PC-3 (cell line): ENCODE measurements at places on chromosomes 7 and 10. TPM values are rescaled to one million over a fixed set of nuclear protein-coding genes. Genes with fewer than 3 reads are reported as not detected.

GRCh38 chr10:75165684-75166622, 44.6 kb upstream of the VDAC2 start:
- H3K4me3 ChIP-seq: no peak overlapping the region
- H3K27me3 ChIP-seq: no peaks in the 10 kb centered on the region
- no peaks in the 10 kb centered on the region for H3K4me1 ChIP-seq
- no peak for DNase-seq
- no peak overlapping the region for H3K27ac ChIP-seq

DNA sequence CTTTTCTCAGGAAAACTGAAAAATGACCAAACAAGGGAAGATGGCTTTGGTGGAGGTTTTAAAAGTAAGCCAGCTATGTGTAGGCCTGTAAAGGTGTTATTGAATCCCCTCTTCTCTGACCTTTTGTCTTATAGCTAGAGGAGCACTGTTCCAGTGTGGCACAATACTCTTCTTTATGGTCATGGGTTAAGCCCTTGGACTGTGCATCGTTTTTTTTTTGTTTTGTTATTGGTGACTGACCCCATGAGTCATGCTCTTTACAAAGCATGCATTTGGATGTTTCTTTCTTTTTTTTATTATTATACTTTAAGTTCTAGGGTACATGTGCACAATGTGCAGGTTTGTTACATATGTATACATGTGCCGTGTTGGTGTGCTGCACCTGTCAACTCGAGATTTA, 19.6 kb upstream of the FAM25A start:
- H3K4me1 ChIP-seq: 0 out of 2 replicates have a peak, but pooled peaks cover 3% of the 10 kb centered on the region
- H3K36me3 ChIP-seq: no peaks in the 10 kb centered on the region
- H3K27ac ChIP-seq: no peak overlapping the region
- no peak overlapping the region for H3K4me3 ChIP-seq
- H3K27me3 ChIP-seq: no peaks in the 10 kb centered on the region
- DNase-seq: peak; percentile 19

DNA sequence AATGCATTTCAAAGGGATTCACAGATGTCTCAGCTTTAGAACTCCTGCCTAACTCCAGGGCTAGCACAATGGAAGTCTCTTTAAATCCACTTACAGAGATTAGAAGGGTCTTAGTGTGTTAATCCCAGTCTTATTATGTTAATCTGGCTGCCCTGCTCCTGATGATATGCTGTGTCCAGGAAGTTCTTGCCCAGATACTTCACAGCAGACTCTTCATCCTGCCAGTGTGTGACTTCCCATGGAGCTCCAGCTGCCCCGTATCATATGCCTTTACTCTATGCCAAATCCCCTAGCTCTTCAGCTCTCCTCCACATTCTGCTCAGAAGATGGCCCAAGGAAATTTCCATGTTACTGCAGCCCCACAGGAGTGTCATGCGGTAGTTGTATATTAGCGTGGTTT, 533.8 kb downstream of the GALNT17 start:
- DNase-seq: no peak
- no peaks in the 10 kb centered on the region for H3K36me3 ChIP-seq
- no peaks in the 10 kb centered on the region for H3K27me3 ChIP-seq
- H3K4me3 ChIP-seq: no peak overlapping the region

GRCh38 chr7:69722843-69723242, 124.6 kb downstream of the AUTS2 start:
- no peak overlapping the region for H3K4me3 ChIP-seq
- no peaks in the 10 kb centered on the region for H3K36me3 ChIP-seq
- H3K4me1 ChIP-seq: no peaks in the 10 kb centered on the region
- no peak for DNase-seq
- no peak overlapping the region for H3K27ac ChIP-seq
- H3K27me3 ChIP-seq: no peaks in the 10 kb centered on the region

The XRCC2 gene
- total RNA-seq: 13.6 and 18.7 TPM in 2 replicates

The ELAPOR2 gene
- total RNA-seq: 10.2 and 14.7 TPM in 2 replicates

DNA sequence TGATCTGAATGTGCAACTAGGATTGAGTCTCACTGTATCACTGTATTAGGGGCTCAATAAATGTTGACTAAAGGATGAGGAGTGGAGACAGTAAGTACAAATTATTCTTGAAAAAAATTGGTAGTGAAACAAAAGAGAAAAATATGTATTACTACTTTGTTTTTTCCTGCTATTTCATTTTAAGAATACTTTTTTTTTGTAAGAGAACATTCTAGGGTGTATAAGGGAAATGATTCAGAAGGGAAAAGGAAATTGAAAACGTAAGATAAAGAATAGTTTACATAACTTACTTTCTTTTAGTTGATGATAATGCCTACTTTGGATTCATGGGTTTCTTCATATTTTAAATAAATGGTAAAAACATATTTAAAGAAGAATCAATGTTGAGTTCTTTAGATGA, 9.6 kb downstream of the CAPZA2 start:
- no peaks in the 10 kb centered on the region for H3K4me1 ChIP-seq
- H3K36me3 ChIP-seq: peaks cover 4% of the 10 kb centered on the region; the same call in 1 of the 2 replicates
- H3K4me3 ChIP-seq: no peak overlapping the region
- no peak for DNase-seq
- no peaks in the 10 kb centered on the region for H3K27me3 ChIP-seq
- no peak overlapping the region for H3K27ac ChIP-seq

The LIPF gene
- total RNA-seq: not detected in 2 replicates

- H3K27ac ChIP-seq: no peak overlapping the region
These were observed 35.0 kb downstream of the SEPTIN14 start for GRCh38 chr7:55827577-55827976.

GRCh38 chr10:1068380-1069361, 12.5 kb downstream of the WDR37 start:
- no peaks in the 10 kb centered on the region for H3K36me3 ChIP-seq
- no peak for DNase-seq

The HYAL4 gene
- 0.26 and 0.98 TPM in 2 replicates for total RNA-seq

DNA sequence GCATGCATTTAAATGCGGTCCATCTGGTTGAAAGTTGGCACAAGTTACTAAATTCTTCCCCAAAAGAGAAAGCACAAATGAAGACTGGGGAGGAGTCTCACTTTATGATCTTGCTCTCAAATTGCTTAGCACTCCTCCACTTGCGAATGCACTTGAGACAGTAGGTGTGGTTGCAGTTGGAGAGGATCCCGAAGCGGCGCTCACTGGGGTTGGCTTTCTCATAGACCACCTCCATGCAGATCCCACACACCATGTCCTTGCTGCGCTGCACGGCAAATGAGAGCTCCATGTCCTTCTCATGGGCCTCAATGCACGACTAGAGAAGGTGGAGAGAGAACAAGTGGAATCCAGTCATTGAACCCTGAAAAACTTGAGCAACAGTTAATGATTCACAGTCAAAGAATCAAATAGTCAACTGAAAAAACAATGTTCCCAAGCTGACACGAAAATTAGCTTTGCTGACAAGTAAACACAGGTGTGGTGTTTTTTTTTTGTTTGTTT, 22.7 kb downstream of the MKRN1 start:
- no peak overlapping the region for H3K27ac ChIP-seq
- no peaks in the 10 kb centered on the region for H3K4me1 ChIP-seq

The FZD1 gene
- 2.7 and 3.1 TPM in 2 replicates for total RNA-seq

- H3K4me3 ChIP-seq: no peak overlapping the region
- H3K27ac ChIP-seq: no peak overlapping the region
- no peaks in the 10 kb centered on the region for H3K36me3 ChIP-seq
- H3K4me1 ChIP-seq: 0 out of 2 replicates have a peak, but pooled peaks cover 8% of the 10 kb centered on the region
- no peak for DNase-seq
These were observed 20.4 kb upstream of the INMT start for GRCh38 chr7:30731581-30731980.

The KCNH2 gene
- 0.84 and 1.6 TPM in 2 replicates for total RNA-seq

- H3K36me3 ChIP-seq: no peaks in the 10 kb centered on the region; the same call in 1 of the 2 replicates
- H3K27ac ChIP-seq: peak overlapping the region; percentile 93
- peak overlapping the region; percentile 82 for H3K4me3 ChIP-seq
- DNase-seq: peak; percentile 77
- H3K27me3 ChIP-seq: no peaks in the 10 kb centered on the region
These were observed 1.7 kb downstream of the ADAM8 start for GRCh38 chr10:133274751-133275683.

GRCh38 chr10:121664671-121665070, 66.4 kb upstream of the FGFR2 start:
- H3K27me3 ChIP-seq: 0 out of 2 replicates have a peak, but pooled peaks cover 2% of the 10 kb centered on the region
- H3K4me3 ChIP-seq: no peak overlapping the region
- H3K27ac ChIP-seq: no peak overlapping the region
- H3K4me1 ChIP-seq: no peaks in the 10 kb centered on the region
- DNase-seq: no peak
- H3K36me3 ChIP-seq: no peaks in the 10 kb centered on the region

The ASB13 gene
- 5.4 and 6.6 TPM in 2 replicates for total RNA-seq

- DNase-seq: no peak
- H3K4me3 ChIP-seq: no peak overlapping the region
- H3K27me3 ChIP-seq: no peaks in the 10 kb centered on the region
- H3K27ac ChIP-seq: no peak overlapping the region
- H3K36me3 ChIP-seq: no peaks in the 10 kb centered on the region
These were observed 4.6 kb downstream of the INPP5A start for GRCh38 chr10:132542086-132542775.

The SLK gene
- 17.3 and 20.2 TPM in 2 replicates for total RNA-seq

The C10orf105 gene
- not detected in 2 replicates for total RNA-seq

- H3K27me3 ChIP-seq: no peaks in the 10 kb centered on the region
- no peak for DNase-seq
- no peak overlapping the region for H3K4me3 ChIP-seq
- H3K36me3 ChIP-seq: no peaks in the 10 kb centered on the region
- H3K27ac ChIP-seq: no peak overlapping the region
These were observed 179.7 kb upstream of the WDR11 start for GRCh38 chr10:120671491-120671890.

The CD36 gene
- not detected in 2 replicates for total RNA-seq

DNA sequence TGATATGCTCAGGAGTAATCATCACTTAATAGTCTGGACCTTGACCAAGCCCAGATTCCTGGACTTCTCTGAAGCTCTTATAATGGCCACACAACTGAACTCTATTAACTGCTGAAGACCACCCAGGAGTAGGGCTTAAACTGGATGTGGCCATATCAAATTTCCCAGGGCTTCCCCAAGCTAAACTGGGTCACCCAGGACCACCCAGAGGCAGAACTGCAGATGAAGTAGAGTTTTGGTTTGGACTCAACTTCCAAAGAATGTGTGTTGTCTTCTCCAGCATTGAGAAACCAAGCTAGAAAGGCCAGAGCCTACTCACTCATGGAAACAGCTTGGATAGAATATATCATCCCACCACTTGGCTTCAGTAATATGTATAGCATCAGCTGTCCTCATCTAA, 358.2 kb upstream of the MEOX2 start:
- no peak overlapping the region for H3K4me3 ChIP-seq
- no peaks in the 10 kb centered on the region for H3K36me3 ChIP-seq
- H3K27me3 ChIP-seq: 0 out of 2 replicates have a peak, but pooled peaks cover 6% of the 10 kb centered on the region
- no peaks in the 10 kb centered on the region for H3K4me1 ChIP-seq

DNA sequence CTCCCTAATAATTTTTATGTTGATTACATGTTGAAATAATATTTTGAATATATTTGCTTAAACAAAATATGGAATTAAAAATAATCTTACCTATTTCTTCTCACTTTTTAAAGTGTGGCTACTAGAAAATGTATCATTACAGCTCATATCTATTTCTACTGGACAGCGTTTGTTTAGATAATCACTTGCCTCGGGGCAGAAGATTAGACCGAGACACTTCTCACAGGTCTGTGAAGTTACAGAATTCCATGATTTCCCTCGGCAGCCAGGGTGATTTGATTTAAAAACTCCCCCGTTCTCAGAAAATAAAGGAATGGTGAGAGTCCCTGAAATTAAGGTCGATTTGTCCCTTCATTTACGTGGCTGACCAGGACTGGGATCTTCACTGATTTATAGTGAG, 162.5 kb downstream of the DGKI start:
- no peak for DNase-seq
- H3K4me1 ChIP-seq: peaks cover 11% of the 10 kb centered on the region; the same call in 1 of the 2 replicates
- no peak overlapping the region for H3K4me3 ChIP-seq
- no peaks in the 10 kb centered on the region for H3K36me3 ChIP-seq

DNA sequence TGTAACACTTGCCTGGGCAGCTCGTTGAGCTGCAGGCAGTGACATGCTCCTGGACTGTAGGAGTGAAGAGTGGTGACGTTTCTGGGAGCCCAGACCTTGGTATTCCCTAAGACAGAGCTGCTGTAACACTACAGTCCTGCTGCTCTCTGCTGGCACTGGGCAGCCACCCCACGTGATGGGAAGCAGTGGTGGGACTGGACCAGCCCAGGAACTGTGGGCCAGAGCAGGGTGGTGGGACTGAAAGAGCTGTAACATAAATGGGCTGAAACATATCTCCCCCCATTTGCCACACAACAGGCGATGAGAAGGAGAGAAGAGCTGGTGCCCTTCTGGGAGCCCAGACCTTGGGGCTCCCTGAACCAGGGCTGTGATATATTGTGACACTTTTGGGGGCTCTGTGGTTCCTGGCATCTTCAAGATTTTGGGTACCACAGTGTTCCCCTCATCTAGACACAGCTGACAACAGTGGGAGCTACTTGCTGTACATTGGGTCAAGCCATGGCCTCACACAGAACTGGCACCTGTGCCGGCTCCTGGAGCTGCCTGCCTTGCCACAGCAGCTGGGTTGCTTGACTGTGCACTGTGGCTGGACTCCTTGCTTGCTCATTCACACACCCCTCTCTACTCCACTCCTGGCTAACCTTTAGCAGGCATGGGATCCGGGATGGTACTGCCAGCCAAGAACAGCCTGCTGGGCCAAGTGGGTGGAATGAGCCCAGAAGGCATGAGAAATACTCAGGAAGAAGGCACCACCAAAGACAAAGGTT, 161.3 kb upstream of the PCDH15 start:
- no peaks in the 10 kb centered on the region for H3K27me3 ChIP-seq
- no peaks in the 10 kb centered on the region for H3K4me1 ChIP-seq
- no peak overlapping the region for H3K4me3 ChIP-seq
- no peak for DNase-seq
- no peaks in the 10 kb centered on the region for H3K36me3 ChIP-seq

GRCh38 chr10:75432176-75432575, 752 bp downstream of the LRMDA start:
- peaks cover 5% of the 10 kb centered on the region; the same call in 1 of the 2 replicates for H3K4me1 ChIP-seq
- peak overlapping the region; percentile 63 for H3K4me3 ChIP-seq
- H3K27me3 ChIP-seq: peaks cover 36% of the 10 kb centered on the region

DNA sequence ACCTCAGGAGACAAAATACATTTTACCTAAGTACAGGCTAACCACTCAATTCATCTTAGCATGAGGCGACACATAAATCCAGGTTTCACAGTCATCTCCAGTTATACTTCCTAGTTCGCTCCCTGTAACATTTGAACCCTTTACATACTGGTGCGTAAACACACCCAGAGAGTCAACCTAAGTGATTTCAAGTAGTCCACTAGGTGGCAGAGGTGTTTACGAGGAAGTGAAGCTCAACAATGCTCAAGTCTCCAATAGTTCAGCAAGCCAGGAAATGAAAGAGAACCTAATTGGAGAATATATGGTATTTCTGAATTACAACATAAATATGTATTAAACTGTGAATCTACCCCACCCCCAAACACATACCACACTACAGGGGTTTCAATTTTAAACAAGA, 76.3 kb upstream of the ABCB5 start:
- DNase-seq: peak; percentile 68
- H3K4me3 ChIP-seq: no peak overlapping the region
- no peaks in the 10 kb centered on the region for H3K36me3 ChIP-seq
- peaks cover 9% of the 10 kb centered on the region; the same call in 1 of the 2 replicates for H3K4me1 ChIP-seq

The MAD1L1 gene
- total RNA-seq: 88.4 and 146 TPM in 2 replicates

- H3K27me3 ChIP-seq: no peaks in the 10 kb centered on the region
- no peak for DNase-seq
- no peak overlapping the region for H3K27ac ChIP-seq
- H3K36me3 ChIP-seq: no peaks in the 10 kb centered on the region
- H3K4me3 ChIP-seq: no peak overlapping the region
These were observed 31.0 kb upstream of the FZD1 start for GRCh38 chr7:91233212-91233611.

- H3K27me3 ChIP-seq: no peaks in the 10 kb centered on the region
- H3K36me3 ChIP-seq: no peaks in the 10 kb centered on the region
- no peak overlapping the region for H3K4me3 ChIP-seq
- peak overlapping the region; percentile 53 for H3K27ac ChIP-seq
- no peak for DNase-seq
These were observed 63.2 kb upstream of the KLF6 start for GRCh38 chr10:3848005-3848774.
